ENCODE measurements at places on chromosomes 5 and 9.

DNA sequence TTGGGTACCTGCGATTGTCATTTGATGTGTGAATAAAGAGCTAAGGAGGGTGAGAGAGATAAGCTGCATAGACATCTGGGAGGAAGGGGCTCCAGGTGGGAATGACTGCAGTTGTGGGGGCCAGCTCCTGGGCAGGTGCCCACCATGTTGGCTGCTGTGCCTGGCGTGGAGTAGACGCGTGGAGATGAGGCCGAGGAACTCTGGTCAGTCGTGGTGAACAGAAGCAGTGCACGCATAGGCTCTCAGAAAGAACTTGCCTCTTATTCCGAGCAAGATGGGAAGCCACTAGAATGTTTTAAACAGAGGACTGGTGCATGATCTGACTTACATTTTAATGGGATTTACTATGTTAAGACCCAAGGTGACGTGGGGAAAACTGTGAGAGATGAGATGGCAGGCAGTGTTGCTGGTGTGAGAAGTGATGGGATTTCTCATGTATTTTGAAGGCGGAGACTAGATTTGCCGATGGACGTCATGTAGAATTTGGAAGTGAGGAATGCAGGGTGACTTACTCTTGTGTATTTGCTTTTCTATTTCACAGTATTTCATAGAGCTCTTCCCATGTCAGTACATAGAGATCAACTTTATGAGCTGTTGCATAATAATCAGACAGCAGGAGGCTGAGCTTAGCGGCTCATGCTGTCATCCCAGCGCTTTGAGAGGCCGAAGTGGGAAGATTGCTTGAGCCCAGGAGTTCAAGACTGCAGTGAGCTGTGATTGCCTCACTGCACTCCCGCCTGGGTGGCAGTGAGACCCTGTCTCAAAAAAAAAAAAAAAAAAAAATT, 71.1 kb downstream of the EHMT1 start:
- DNase-seq = no peak

- no peak for DNase-seq
These were observed 29.0 kb upstream of the PAPPA start for GRCh38 chr9:116124472-116125040.

GRCh38 chr9:136175616-136176197, 29.2 kb downstream of the LHX3 start:
- no peak for DNase-seq

- DNase-seq = no peak
These were observed 486.4 kb upstream of the ZNF608 start for GRCh38 chr5:125232779-125233230.

GRCh38 chr5:168299372-168299771, 7.9 kb downstream of the WWC1 start:
- no peak for DNase-seq

- DNase-seq = no peak
These were observed 539.5 kb downstream of the EBF1 start for GRCh38 chr5:158560170-158560569.

DNA sequence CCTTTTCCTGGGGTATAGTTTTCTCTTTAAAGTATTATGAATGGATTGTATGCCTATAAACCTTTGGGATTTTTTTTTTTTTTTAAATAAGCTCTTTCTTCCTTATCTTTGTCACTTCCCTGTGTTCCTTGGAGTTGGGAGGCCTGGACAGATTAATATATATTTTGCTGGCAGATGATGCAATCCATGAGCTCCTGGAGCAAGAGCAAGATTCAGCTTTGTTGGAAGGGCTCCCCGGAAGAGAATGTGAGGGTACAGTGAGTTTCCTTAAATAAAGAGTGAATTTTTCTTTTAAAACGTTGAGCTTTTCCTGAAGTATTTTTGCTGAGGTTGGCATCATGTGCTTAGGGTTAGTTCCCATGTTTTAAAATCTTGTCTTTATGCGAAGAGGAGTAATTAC, 98.7 kb upstream of the SLC28A3 start:
- no peak for DNase-seq

- no peak for DNase-seq
These were observed 168.5 kb upstream of the FER start for GRCh38 chr5:108579236-108579635.

- DNase-seq = no peak
These were observed 2.8 kb downstream of the PLK2 start for GRCh38 chr5:58457050-58457449.

DNA sequence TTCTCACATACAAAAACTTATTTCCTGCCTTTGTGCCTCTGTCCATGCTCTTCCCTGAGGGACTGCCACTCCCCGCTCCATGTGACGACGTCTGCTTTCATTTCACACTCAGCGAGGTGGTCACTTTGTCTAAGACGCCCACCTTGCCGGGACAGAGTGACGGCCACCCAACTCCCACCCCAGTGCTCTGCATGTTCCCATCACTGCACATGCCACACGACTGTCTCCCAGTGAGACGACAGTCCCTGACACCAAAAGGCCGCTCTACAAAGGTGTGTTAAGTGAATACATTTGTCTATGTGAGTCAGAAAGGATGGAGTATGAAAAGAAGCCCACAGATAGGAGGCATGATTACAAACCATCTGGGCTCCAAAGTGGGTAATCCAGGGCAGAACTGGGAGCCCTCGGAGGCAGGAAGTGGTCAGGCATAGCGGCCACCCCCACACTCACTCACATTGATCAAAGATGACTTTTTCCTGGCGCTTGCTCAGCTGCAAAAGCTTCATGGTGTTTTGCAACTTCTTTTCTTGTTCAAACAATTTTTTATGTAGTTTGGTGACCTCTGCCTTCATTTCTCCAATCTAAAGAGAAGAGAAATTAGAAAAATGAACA, 185.8 kb downstream of the CDK5RAP2 start:
- DNase-seq = no peak

DNA sequence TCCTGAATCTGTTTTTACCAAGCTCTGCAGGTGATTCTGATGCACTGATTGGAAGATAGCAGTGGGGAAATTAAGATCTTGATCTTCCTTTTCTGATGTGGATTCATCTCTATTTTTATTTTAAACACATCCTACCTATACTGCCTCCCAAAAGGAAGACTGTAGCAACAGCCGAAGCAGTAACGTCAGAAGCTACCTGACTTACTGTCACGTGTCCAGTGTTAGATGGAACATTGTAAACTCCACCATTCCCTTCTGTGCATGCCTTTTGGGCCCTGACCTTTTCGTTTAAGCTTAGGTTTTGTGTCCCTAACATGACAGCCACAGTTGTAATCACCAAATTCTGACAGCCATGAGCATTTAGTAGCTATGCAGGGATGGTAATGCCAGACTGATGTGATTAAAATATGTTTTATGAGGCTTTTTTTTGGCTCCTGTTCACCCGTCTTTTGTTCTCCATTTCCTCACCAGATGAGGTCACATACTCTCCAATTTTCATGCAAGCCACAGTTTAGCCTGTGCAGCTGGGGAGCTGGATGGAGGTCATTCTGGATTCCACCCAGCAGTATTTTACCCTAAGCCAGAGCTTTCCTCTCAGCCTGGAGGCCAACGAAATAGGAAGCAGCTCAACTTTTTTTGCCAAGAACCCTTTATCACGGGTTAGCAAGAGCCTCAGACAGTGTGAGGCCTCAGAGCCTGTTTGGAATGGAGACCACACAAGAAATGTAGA, 15.6 kb upstream of the FOXD1 start:
- no peak for DNase-seq

DNA sequence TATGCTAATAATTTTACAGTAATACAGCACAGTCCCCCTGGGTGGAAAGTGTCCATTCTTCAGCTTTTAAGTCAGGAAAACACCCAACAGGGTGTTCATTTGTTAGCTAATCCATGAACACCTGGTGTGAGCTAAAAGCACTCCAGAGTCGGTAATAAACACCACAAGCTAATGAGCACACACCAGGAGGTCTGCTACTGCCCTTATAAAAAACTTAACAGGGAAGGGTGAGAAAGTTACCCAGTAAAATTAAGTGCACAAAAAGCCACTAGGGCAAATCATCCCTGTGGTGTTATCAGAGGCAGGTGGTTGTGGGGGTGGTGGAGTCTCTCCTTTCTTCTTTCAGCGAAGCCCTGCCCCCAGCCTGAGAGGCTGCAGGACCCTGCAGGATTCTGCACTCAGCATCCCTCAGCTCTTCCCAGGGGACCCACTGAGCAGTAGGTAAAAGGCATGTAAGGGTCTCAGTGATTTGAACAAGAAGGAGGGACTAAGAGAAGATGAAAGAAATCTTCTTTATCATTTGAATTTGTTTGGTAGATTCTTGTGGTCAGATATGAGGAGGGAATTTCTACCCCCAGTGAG, 14.4 kb downstream of the GDNF start:
- DNase-seq = no peak

Data from esophagus squamous epithelium (tissue), 5 donors.